Stimulated activated CD8-positive, alpha-beta memory T cell treated with anti-CD3 and anti-CD28 coated beads, Interleukin-7, amount 100 ng/mL, for 1 hour (primary cell): ENCODE measurements at places on chromosomes 12 and 14.

DNA sequence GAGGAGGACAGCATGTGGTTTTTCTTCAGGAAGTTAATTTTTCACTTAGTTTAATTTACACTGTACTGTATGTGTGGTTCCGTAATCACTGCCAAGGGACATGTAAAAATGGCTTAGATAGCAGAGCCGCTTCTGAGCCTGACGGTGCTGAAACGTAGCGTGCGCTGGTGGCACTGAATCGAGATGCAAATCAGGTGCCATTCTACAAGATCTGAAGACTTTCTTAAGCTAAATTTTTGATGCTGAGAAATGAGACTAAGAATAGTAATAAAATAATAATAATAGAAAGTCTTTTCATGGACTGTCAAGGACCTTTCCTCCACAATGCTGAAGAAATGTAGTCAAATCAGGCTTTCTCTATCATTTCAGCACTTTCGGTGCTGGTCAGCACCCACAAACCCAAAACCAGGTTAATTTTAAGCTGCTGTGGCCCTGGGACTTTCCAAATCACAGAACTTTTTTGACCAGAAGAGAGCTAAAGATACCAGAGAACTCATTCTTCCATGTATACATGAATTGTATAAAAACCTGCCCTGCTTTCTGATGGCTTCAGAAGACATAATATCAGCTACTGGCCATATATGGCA, 183.3 kb upstream of the LMO3 start:
- DNase-seq, result no peak

DNA sequence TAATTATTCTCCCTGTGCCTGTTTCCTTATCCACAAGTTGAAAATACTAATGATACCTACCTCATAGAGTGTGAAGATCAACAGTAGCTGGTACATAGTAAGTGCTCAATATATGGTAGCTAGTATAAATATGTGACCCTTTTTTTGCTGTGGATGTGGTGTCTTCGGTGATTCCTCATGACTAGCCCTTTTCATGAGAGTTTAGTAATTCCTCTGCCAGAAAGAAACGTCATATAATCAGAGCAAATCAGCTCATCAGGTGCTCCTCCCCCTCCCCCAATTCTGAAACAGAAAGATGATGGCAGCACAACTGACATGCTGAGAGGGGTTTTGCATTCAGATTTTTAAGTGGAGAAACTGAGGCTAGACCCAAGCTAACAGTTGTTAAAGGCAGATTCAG, 210.8 kb downstream of the SLC41A2 start:
- DNase-seq, result no peak

GRCh38 chr12:61385771-61386170, 874.4 kb upstream of the USP15 start:
- no peak for DNase-seq

- DNase-seq, result no peak
Measured at GRCh38 chr14:26522967-26523366, 74.9 kb downstream of the NOVA1 start.

GRCh38 chr14:80080601-80081000, 130.7 kb downstream of the DIO2 start:
- no peak for DNase-seq

DNA sequence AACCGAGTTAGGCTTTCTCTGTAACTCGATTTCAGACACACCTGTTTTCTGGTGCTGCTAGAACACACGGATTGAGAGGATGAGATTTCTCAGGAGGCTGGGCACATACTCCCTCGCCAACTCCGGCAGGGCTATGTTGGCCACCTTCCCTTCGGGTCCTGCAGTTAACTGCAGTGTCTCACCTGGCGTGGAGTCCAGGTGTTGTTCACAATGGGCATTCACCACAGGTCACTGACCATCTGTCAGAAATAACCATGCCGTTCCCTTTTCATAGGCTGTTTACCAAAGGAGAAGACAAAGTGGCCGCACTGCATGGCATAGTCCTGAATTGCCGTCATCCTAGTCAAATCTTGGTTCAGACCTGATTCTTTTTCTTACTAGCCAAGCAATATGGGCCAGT, 5.5 kb upstream of the KCNH3 start:
- no peak for DNase-seq

GRCh38 chr12:82651489-82651888, 35.2 kb upstream of the TMTC2 start:
- DNase-seq, result no peak

GRCh38 chr12:34305176-34305575, 282.9 kb downstream of the ALG10 start:
- DNase-seq, result no peak

DNA sequence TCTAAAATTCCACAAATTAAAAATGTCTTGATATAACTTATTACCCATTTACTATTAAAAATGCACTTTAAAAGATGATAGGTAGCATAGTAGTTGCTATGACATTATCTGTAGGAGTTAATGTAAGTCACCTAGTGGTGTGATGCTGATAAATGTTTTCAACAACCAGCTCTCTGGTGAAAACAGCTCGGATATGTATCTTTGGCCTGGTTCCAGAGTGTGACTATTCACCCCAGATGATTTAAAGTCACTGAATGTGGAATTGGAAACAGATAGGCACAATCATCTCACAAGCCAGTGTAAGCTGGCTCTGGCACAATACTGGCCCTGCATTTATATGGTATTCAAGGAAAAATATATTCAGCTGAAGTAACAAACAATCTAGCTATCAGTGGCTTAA, 9.2 kb upstream of the CCDC196 start:
- DNase-seq, result no peak

- DNase-seq, result no peak
Measured at GRCh38 chr12:14968478-14968877, 4.4 kb upstream of the PDE6H start.

DNA sequence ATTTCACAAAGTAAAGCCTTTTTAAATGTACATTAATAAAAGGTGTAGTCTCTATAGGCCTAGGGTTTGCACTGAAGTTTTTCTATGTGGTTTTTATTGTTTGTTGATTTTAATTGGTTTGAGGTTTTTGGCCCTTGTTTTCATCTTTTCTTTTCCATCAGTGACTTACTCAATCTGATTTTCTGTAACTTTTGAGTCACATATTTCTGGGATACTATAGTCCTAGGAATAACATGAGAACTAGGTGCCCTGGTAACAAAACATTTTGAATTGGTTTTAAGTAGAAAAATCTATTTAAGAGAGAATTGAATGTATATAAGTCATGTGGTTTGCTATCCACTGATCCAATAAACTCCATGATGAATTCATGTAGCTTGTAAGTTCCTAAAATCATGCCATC, 311.9 kb downstream of the CEP128 start:
- no peak for DNase-seq

DNA sequence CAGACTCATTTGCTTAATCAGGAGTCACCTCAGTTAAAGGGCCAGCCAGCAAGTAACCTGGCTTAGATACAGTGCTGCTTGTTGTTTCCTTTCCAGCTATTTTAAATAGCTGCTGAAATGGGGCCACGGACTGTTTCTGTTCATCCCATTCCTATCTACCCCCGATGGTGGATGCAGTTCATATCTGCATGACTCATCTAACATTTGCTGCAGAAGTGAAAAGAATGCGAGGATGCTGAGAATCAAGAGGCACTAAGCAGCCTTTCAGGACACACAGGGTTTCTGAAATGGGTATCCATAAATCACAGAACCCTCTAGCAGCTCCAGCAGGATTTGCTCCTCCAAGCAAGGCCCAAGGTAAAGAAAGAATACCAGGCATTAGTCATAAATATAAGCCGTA, 60.2 kb upstream of the RTRAF start:
- DNase-seq, result no peak

DNA sequence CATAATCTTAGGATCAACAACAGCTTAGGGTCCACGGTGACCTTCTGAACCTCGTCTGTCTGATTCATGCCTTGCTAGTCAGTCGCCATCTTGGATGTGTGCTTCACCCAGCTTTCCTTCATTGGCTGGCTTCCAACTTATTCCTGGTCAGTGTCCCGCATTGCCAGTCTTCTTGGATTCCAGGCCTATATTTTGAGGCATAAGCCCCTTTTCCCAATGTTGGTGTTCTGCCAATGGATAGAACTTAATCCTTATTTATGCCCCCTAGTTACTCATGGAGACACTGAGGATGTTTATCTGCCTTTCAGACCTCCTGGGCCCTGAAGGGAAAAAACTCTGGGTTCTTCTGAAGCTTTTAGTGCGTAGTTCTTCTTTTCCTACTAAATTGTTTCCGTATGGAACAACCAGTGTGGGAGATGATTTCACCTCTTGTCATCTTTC, 5.8 kb downstream of the JDP2 start:
- no peak for DNase-seq

DNA sequence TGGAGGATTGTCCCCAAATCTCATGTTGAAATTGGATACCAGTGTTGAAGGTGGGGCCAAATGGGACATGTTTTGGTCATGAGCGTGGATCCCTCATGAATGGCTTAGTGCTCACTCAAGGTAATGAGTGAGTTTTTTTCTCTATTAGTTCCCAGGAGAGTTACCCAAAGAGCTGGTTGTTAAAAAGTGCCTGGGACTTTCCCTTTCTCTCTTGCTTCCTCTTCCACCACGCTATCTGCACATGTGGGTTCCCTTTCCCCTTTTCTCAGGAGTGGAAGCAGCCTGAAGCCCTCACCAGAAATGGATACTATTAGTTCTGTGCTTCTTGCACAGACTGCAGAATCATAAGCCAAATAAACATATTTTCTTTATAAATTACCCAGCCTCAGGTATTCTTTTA, 465.4 kb downstream of the FSCB start:
- no peak for DNase-seq

GRCh38 chr12:78793491-78793890, 71.1 kb upstream of the SYT1 start:
- DNase-seq, result no peak

DNA sequence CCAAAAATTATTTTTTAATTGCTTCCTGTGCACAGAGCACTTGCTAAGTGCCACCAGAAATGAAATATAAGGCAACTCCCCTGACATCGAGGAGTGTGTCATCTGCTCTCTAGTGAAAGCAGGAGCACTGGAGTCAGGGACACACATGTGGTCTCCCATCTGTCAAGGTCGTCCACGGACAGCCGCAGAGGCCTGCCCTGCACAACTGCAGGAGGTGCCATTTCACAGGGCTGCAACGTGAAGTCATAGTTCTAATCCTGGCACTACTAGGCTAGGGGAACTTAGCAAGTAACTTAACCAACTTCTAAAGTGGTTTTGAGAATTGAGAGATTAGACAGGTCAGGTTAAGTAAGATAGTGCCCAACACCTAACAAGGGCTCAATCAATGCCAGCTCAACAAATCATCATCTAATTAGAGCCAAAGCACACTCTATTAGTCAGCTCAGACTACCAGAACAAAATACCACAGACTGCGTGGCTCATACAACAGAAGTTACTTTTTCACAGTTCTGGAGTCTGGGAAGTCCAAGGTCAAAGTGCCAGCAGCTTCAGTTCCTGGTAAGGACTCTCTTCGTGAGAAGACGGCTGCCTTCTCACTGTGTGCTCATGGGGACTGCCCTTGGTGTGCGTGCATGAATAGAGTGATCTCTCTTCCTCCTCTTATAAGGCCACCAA, 30.7 kb downstream of the FOXN3 start:
- DNase-seq, result no peak

GRCh38 chr12:32559434-32559833, 119.7 kb upstream of the DNM1L start:
- DNase-seq, result no peak

DNA sequence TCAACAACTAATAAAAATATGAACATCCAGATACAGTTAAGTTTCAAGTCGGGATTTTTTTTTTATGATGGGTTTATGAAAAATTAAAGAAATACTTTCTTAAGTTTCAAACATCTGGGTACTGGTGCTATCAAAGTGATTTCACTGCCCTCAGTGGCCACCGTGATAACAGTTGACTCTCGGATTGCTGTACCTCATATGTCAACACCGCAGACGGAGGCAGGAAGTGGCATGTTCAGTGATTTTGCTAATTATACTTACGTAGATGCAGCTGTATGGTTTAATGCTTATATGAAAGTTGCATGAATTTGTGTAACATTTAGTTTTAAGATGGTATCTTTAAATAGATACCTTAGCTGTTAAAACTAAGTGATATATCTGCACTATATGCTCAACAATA, 20.8 kb upstream of the FBLN5 start:
- no peak for DNase-seq
